ENCODE measurements at places on chromosomes 16 and 17.
A peak's percentile ranks its signal among the peaks of the same experiment; 100 is the strongest.

- DNase-seq = no peak
These were observed 203.5 kb downstream of the RBFOX3 start for GRCh38 chr17:79407385-79407784.

DNA sequence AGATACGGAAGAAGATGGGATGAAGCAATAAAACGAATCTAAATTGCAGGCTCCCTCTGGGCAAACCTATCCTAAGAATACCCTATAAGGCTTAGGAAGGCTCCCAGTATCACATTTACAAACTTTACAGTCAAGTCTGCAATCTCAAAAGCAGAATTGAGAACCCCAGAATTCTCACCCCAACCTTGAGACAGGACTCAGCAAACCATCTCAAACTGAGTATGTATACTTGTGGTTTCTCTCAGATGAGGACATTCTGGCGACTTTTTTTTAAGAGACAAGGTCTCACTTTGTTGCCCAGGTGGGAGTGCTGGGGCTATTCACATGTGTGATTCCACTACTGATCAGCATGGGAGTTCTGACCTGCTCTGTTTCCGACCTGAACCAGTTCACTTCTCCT lies 19.3 kb upstream of the ITGA2B start:
- DNase-seq = no peak

- DNase-seq = no peak
These were observed 7.8 kb upstream of the EFTUD2 start for GRCh38 chr17:44906763-44907728.

DNA sequence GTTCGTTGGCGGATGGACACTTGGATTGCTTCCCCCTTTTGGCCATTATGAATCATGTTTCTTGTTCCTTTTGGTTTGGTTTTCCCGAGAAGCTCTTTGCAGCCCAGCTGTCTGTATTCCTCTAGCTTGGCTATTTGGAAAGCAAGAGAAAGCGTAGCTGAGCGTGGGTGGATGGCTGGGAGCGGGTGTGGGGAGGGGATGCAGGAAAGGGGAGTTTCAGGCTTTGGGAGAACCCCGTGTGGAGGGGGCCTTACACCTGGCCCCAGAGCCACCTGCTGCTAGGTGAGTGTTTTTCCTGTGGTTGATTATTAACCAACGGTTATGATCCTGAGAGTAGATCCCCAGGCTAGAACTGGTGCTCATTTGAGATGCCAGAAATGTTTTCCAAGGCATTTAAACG lies 103.7 kb downstream of the RAP1GAP2 start:
- DNase-seq = no peak

- DNase-seq = no peak
These were observed 75.4 kb downstream of the YPEL2 start for GRCh38 chr17:59406808-59407381.

DNA sequence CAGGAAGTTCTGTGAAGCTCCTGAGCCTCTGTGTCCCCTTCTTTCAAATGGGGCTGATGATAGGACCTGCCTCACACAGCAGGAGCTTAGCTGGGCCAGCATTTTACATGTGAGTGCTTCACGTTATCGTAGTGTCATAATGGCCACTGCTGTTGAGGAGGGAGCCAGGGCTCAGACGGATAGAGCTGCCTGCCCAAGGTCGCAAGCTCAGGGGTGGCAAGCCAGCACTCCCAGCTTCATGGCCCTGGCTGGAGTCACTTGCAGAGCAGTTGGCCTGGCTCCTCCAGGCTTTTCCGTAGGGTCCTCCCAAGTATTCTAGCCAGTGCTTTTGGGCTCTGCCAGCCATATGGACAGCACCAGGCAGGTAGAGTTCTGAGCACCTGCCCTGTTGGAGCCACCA lies 115.1 kb downstream of the SOCS1 start:
- no peak for DNase-seq

DNA sequence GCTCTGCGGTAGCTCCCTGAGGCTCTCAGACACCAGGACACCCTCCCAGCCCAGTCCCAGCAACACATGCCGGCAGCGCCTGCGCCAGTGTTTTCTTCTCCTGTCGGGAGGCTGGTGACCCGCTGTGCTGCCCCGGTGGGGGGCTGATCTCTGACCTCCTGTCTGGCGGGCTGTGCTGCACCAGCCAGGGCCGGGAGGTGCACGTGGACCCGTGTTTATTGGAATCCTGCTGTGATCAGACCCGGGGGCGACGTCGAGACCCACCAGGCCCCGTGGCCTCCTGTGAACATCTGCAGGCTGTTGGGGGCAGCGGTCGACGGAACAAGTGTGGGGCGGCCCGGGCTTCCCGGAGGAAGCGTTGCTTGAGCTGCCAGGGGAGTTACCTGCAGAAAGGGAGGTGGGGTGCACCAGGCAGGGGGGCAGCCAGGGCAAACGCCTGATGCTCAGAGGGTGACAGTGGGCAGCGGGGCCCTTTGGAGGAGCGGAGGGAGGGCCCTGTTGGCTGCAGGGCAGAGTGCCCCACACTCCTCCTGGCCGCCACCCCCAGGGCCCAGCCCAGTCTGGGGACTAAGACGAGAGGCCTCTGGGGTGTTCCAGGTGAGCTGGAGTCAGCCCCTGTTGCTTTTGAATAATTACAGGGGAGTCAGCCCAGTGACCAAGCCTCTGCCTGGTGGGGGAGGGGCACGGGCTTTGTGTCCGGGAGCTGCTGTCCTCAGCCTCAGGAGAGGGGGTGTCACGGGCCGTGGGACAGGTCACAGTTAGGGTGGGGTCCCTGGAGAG lies 2.3 kb upstream of the SSTR5 start:
- no peak for DNase-seq

- no peak for DNase-seq
These were observed 193.3 kb downstream of the MRTFB start for GRCh38 chr16:14264327-14264943.

DNA sequence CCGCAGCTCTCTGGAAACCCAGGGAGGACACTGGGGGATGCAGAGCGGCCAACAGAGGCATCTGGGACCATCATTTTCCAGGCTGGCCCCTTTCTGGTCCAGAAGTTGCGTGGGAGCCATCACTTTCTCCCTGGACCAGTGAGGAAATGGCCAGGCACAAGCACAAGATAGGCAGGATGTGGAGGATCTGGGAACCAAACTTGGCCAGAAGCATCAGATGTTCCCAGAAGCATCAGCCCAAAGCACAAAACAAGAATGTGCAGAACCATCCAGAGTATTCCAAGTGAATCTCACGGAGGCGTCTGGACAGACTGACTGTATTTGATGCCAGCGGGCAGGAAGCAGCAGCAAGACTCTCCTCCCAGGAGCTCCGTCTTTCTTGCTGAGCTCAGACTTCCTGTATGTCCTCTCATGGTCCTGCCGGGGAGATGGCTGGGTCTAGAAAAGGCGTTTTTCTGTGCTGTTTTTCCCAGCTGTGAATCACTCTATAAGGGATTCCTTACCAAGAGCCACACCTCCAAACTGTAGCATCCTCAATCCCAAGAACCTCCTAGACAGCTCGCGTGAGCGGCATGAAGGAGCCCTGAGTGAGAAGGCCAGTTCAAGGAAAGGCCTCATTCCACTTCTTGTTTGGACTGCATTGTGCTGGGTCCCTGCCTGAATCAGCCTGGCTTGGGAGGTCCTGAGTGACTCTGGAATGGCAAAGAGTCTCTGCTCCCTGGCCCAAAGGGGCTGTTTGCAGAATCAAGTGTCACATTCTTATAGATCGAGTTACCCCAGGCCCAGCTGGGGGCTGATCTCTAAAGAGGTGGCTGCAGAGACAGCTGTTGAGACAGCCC lies 49.5 kb upstream of the MTSS2 start:
- DNase-seq = no peak

- peak; percentile 3 for DNase-seq
These were observed 33.3 kb downstream of the PLCD3 start for GRCh38 chr17:45098869-45099616.

DNA sequence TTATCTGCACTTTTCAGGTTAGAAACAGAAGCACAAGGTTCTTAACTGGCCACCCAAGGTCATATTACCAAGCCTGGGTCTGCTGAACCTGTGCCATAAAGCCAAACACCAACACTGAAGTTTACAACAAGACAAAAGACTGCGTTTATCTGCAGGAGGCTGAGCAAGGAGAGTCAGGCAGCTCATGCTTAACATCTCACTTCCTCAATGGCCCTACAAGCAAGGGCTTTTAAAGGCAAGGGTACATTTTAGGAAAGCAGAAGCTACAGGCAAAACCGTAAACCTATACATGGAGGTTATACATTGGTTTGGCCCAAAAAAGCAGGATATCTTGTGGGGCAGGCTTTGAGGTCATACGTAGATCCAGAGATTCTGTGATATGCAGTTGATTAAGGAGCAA lies 91.2 kb downstream of the GNAO1 start:
- DNase-seq = no peak

- DNase-seq = no peak
These were observed 48.5 kb downstream of the RBFOX3 start for GRCh38 chr17:79562192-79562930.

Measured in NCI-H1417 treated with DMSO at 0.1 percent for 48 hours (cell line).